NCI-H524 treated with DMSO at 0.1 percent for 48 hours (cell line): ENCODE measurements at places on chromosomes 3 and 15.

GRCh38 chr15:31338879-31339557, 12.4 kb downstream of the KLF13 start:
- DNase-seq, result no peak

- DNase-seq, result no peak
Observed at GRCh38 chr3:177037241-177037640, 160.0 kb downstream of the TBL1XR1 start.

DNA sequence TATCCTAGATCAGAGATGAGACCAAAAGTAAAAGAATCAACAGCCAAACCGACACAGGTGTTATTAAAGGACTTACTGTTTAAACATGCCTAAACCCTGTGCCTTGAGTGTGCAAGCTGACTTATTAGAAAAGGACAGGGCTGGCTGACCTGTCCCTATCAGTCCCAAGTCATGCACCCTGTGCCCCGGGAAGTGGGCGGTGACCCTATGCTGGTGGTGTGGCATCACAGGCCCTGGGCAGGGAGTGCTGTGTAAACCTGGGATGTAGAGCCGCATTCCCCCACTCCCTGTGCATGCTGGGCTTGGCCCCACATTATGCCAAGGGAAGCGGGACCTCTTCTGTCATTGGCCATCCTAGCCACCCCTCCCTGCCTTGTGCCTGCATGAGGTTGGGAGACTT, 10.6 kb downstream of the DNAJA4 start:
- DNase-seq, result no peak

GRCh38 chr15:101057841-101058407, 138.8 kb downstream of the LRRK1 start:
- DNase-seq, result no peak

GRCh38 chr3:50616770-50617095, 218 bp upstream of the MAPKAPK3 start:
- DNase-seq, result peak; percentile 63

- DNase-seq, result no peak
Observed at GRCh38 chr3:41190509-41191284, 8.6 kb upstream of the CTNNB1 start.

GRCh38 chr3:118550122-118550521, 484.5 kb downstream of the IGSF11 start:
- DNase-seq, result no peak

DNA sequence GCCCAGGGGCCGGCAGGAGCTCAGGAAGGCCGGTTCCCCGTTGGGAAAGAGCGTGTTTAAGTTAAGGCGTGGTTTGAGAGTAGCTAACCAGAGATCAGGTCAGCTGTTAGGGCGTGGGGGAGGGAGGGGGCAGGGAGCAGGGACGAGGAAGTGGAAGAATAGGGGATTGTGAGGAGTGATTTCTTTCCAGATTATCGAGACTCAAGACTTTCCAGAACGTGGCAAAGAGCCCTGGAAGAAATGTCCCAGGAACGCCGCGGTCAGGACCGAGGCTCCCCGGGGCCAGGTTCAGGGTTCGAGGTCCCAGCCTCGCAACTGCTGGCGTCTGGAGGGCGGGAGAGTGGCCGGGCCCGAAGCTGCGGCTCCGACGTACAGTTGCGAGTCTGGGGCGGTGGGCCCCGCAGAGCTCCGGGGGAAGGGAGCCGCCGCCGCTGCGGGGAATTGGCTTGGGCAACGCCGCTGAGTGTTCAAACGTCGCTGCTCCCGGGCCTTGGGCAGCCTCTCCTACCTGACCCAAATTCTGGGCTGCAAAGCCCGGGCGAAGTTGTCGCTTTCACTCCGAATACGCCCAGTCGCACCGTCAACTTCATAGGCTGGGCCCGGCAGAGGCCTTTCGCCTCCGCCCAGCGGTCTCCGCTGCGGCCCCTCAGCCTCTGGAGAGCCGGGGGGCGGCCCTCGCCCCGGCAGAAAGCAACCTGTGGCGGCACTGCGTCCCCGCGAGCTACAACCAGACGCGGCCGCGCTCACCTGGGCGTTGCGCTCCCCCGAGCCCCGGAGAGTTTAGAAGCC, 9.5 kb downstream of the ISL2 start:
- DNase-seq, result no peak

- DNase-seq, result peak; percentile 21
Observed at GRCh38 chr3:18559331-18559842, 134.2 kb upstream of the SATB1 start.

- no peak for DNase-seq
Observed at GRCh38 chr15:71344316-71344715, 229.0 kb downstream of the THSD4 start.

GRCh38 chr3:146865175-146865755, 260.1 kb upstream of the PLSCR5 start:
- peak; percentile 96 for DNase-seq

GRCh38 chr3:33826688-33827087, 28.3 kb downstream of the PDCD6IP start:
- no peak for DNase-seq

- DNase-seq, result no peak
Observed at GRCh38 chr3:48997102-48997635, 7.1 kb downstream of the P4HTM start.

DNA sequence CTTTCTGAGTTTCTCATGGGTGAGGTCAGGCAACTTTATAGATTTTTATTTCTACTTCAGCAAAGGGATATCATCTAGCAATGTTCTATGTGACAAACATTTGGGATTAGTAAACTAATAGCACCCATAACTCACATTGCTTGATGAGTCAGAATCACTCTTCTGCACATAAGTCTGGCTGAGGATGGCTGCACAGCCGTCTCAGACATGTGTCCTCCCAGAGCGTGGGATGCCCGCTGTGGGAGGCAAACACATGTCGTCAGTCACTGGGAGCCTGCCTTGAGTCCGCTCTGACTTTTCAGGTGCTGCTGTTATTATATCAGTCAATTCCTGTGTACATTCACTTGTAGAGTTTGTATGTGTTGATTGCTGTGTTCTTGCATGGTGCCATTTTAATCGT, 230.7 kb upstream of the TRIM42 start:
- DNase-seq, result no peak

GRCh38 chr3:8990266-8991215, 27.3 kb upstream of the RAD18 start:
- no peak for DNase-seq

- no peak for DNase-seq
Observed at GRCh38 chr15:83652626-83653204, 1.2 kb upstream of the ADAMTSL3 start.

GRCh38 chr15:93466380-93466779, 377.4 kb upstream of the RGMA start:
- DNase-seq, result no peak

DNA sequence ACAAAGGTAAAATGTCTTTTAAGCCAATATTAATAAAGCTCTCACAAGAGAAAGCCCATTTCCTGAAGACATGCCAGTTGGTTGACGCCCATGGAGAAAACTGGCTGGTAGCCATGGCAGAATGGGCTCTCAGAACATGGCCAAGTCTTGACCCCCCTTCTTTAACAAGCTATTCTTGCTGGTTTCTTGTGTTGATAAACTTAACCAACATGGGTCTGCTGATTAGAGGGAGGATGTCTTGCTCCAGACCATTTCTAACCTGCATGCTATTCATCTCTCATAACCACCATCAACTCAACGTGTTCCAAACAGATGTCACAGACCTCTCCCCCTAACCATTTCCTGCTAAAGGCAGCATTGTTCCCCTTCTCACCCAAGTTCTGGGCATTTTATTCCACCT, 25.7 kb downstream of the NTRK3 start:
- no peak for DNase-seq

GRCh38 chr15:38530113-38530512, 34.5 kb downstream of the RASGRP1 start:
- DNase-seq, result no peak

DNA sequence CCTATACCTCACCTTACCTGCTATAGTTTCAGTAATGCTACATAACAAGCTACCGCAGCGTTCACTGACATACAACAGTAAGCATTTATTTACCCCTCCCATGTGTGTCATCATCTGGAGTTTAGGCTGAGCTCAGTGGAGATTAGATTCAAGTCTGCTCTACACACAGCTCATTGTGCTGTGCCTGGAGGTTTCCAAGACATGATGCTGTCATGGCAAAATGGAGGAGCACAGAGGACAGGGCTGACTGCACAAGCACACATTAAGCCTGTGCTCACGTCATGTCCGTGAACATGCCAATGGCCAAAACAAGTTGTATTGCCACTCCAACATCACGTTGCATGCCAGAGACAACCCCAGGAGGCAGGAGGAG, 333.8 kb upstream of the TRIM42 start:
- no peak for DNase-seq

DNA sequence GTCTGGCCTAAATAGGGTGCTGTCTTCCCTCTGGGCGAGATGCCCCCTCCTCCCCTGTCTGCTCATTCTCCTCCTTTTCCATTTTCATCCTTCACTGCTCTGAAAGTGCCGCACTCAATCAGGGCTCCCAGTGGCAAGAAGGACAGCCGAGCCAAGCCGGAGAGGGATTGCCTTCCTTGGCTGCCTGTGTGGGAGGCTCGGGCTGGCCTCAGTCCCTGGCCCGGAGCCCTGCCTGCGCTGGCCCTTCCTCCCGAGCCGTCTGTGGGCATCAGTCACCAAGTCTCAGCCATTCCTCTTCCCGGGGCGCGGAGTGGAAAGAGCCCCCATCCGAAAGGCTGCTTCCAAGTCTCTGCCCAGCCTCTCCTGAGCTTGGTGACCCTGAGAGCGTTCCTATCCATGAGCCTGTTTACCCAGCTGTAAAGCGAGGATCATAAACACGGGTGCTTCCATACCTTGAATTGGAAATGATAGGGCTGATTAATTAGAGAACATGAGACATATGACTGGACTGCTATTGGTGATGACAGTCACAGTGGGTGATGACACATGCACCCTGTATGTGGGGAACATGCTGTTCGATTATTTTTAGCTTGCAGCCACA, 59.1 kb upstream of the TLE3 start:
- DNase-seq, result no peak

DNA sequence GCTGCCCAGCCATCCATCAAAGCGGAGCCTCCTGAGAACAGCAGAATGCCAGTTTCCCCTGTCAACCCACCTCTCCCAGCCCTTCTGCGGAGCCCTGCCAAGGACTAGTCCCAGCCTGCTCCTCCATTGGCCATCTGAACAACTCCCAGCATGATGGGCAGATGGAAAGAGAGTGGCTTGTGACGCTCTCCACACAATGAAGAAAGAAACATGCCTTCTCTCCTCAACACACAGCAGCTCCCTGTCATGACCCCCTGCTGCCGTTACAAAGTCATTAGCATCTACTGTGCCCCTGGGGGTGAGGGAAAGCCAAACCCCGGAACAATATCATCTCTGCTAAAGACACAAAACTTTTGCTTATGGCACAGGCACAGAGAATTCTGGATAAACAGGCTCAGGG, 33.6 kb downstream of the MECOM start:
- DNase-seq, result no peak

DNA sequence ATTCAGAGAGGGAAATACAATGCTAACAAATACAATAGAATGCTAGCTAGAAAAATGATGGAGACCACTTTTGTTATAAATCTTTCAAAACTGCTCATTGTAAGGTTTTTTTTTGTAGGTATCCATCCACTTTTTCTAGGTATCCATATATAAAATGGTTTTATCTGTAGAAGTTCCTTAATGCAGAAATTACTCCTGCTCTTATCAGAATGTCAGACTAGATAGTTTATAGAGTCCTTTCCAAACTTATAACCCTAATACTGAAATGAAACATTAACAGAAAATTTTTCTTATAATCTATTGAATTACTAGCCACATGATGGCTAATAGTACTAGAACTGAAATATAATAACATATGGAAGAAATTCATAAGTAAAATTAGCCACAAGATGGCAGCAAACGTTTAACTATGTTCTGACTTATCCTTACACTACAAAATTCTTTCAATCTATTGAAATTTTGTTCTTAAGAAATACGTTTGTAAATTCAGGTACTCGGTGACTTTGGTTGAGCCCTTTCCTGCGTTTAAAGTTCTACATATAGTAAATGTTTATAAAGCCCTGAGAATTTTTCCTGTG, 58.5 kb downstream of the ECT2 start:
- DNase-seq, result no peak

GRCh38 chr15:77753281-77753873, 120.7 kb upstream of the LINGO1 start:
- DNase-seq, result no peak

- no peak for DNase-seq
Observed at GRCh38 chr3:40939741-40940130, 259.6 kb upstream of the CTNNB1 start.

GRCh38 chr15:65914386-65914785, 45.1 kb downstream of the RAB11A start:
- DNase-seq, result no peak

DNA sequence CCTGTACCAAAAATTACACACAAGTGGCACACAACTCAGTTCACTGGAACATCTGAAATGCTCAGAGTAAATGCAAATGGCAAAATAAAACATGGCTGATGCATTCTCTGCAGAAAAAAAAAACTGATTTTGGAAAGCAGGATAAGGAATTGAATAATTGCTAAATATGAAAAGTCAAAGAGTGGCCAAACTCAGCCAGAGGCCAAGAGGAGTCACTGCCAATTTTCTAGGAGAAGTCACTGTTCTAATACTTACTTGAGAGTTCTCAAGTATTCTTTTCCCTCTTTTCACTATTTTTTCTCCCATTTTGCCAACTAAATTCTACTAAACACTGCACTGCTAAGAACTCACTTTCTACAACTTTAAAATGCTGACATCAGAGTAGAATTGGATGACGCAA, 1018.6 kb downstream of the TUSC7 start:
- DNase-seq, result no peak

GRCh38 chr3:58299839-58300516, 6.1 kb upstream of the RPP14 start:
- no peak for DNase-seq

DNA sequence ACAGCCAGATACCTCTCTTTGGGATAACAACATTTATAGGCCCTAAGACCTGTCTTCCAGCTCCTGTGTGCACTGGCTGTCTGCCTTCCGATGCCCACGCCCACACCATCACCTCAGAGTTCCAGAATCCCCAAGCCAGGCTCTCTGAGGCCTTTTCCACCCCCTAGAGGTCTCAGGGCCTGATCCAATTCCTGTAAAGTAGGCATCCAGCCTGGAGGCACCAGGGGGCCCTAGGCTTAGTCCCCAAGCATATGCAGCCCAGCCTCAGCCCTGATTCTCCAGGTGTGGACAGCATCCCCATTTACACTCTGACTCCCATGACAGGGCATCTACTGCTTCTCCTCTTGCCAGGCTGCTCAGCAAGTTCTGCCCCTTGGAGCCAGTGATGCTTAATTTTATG, 72.7 kb upstream of the CORO2B start:
- DNase-seq, result no peak

- no peak for DNase-seq
Observed at GRCh38 chr15:39887211-39887610, 32.9 kb downstream of the GPR176 start.
